ENCODE measurements at places on chromosomes 3 and 15.

GRCh38 chr3:72079369-72079872 lies 294.5 kb upstream of the PROK2 start:
- DNase-seq, result no peak

DNA sequence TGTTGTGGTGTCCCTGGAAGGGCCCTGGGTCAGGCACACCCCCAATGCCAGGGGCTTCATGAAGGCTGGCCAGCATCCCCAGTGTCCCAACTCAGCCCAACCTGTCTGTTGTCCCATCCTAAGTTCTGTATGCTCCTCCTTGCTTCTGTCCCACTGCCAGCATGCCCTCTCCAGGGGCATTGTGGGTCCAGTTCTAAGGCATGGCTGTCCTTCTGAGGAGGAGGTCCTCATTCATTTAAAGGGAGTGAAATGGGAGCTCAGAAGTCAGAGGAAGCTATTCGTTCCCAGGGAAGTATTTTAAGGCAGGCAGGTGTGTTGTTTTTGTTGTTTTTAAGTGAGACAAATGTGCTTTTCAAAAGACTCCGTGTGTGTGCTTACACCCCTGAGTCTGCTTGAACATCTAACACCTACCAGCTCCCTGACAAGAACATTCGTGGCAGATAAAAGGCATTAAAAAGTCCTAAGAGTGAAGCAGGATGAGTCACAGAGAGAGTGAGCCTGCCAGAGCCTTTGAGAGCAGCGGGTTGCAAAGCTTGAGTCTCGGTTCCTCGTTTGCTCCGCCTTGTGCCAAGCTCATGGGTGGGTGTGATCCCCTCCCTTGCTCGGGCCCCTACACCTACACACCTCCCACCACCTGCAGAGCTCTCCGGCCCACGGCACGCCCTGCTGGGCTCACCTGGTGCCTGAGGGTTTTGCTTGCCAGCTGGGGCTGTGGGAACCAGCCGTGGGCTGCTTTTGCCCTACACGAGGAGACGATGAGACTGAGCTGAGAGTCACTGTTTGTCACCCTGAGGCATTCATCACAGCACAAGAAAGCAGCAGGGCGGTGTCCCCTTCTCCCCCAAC lies 183.4 kb upstream of the TOPAZ1 start:
- no peak for DNase-seq

DNA sequence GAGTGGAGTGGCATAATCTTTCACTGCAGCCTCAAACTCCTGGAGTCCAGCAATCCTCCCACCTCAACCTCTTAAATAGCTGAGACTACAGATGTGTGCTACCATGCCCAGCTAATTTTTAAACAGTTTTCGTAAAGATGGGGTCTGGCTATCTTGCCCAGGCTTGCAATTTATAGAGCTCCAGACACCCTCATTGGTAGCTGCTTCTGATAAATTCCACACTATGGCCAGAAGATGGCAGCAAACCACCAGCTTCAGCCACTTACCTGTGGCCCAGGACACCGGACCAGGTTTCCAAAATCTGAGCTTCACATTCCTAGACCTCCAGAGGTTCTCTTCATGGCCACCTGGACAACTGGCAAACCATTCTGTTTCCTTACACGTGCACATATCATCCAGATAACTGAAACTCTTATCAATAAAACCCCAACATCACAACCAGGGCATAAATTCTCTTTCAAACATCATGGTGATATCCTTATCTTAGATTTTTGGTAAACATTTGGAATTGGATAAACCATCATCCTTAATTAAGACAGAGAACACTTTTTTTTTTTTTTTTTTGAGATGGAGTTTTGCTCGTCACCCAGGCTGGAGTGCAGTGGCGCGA lies 28.9 kb downstream of the FBXW12 start:
- peak; percentile 45 for DNase-seq

DNA sequence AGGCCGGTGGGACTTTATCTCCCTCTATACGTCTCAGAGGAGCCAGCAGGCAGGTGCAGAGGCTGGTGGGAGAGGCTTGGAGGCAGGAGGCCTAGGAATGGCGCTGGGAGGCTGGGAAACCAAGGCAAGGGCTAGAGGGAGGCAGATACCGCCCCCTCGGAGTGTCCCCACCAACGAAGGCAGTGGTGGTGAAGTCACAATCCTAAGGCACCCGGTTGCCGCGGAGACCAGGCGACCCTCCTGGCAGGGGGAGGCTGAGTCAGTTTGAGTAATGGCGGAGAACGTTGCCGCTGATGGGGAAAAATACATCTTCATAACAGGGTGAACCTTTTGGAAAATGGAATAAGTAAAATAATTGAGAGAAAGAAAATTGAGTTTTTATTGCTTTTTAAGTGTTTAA lies 29.9 kb upstream of the CACNA2D2 start:
- no peak for DNase-seq

DNA sequence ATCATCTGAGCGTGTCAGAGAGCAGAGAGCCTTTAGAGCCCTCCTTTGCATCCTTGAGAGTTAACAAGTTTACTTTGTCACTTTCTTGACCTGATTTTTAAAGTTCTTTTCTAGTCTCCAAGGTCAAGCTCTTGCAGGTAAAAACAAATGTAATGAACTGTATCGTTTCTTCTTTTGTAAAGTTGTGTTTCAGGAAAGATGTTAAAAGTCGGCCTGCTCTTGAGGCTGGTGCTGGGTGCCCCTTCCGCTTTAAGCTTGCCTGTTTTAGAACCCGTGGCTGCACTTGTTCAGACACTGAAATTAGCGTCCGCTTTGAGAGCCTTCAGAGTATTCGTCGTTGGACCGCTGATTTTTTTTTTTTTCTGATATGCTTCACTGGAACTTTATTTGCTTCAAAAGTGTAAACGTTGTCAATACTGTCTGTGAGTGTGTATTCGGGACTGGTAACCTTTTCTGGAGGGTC lies 52.6 kb upstream of the ULK4 start:
- DNase-seq, result no peak

DNA sequence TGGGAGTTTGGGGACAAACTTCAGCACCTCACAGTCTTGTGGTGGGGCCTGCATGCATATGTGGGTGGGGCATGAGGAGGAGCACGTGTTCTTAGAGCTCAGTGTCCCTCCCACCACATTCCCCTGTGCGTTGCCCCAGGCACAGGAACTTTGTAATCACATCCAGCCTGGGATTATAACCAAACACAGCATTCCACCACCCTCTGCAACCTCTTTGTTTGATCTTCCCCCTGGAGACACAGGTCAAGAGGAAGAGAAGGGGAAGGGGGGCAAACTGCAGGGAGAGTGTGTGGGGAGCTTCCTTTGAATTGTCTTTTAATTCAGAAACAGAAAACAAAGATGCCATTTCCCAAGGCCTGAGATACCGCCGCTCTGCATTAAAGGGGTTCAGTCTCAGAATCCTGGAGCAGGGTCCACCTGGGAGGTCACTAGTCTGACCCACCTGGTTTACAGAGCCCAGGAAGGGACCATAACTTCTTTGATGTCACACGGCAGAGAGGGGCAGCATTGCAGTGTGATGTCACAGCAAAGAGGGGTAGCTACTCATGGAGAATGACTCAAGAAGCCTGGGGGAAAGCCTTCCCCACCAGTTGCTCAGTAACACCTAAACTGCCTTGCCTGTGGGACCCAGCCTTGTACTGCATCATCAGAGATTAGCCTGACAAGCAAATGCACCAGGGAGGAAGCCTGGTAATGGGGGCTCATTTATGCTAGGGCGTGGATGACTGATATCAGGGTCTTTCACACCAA lies 106.3 kb upstream of the RNU6-1 start:
- no peak for DNase-seq

DNA sequence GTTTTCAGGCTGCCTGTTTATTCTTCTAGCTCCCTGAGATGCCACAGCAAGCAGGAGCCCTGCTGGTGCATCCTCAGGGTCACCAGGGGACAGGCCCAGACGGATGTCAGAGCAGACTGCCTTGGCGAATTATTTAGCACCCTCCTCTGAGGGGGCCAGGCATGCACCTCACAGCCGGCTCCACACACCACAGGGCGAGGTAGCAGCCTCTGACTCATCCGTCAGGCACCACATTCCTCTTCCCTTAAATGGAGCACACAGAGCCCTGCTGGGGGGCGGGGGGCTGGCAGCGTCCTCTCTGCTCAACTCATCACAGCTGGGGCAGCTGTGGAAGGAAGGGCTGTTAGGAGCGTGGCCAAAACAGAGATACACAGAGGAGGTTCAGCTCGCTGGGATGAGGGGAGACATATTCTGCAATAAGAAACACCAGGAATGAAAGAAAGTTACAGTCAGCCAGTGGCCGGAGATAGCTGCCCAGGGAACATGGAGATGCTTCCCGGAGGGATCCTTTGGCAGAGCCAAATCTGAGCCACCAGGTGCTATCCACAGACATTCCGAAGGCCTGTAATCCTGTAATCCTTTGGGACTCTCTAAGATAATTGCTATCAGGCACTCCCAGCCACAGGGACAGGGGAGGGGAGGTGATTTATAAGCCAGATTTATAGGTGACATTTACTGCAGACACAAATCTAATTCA lies 13.9 kb upstream of the PRICKLE2 start:
- no peak for DNase-seq

DNA sequence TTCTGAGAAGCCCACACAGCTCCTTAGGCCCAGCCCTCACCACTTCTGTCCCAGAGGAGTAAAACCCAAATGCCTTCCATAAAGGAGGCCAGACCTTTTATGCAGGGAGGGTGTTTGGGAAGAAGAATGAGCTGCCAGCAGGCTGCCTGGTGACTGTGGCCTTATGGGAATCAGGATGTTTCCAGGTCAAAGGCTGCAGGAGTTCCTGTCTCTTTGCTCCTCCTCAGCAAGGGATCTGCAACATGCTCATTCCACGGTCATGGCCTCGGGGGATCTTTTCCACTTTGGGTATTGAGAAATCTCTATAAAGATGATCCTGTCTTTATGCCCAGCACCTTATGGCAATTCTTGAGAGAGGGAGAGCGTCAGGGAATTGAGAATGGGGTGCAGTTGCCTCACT lies 25.2 kb upstream of the MAGEF1 start:
- DNase-seq, result no peak

DNA sequence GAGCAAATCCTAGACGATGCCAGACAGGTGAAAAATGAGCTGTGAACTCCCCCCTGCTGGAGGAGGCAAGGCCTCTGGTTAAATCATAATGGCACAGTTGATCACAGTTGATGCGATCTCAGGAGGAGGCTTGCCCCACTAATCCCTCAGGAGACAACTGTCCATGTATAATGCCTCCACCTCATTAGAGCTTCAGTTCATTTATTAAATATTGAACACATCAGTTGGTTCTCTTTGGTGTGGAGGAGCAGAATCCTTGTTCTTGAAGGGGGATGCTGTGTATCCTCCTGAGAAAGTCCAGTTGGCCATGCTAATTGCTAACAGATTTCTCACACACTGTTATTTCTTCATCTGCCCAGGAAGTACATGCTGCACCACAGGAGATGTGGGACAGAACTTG lies 290.5 kb downstream of the IGSF11 start:
- no peak for DNase-seq

- no peak for DNase-seq
Measured at GRCh38 chr3:87798567-87798947, 260.2 kb downstream of the CGGBP1 start.

- no peak for DNase-seq
Measured at GRCh38 chr3:192847941-192848340, 69.7 kb downstream of the MB21D2 start.

DNA sequence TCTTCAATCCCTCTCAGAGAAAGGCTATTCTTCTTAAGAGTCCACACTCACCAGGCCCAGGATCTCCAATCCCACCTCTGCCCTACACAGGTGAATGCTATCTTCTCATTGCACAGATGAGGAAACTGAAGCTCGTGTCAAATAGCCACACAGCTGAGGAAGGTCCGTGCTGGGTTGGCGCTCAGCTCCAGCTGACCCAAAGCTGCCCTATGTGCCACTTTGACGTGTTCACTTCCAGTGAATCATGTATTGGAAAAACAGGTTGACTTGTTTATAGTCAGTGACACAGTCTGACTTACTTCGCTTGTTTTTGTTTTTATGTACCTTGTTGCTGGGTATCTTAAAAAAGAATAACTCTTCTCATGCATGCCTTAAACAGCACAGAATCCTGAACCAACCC lies 32.4 kb upstream of the ALDH1A3 start:
- no peak for DNase-seq

GRCh38 chr3:134030379-134031347 lies 938 bp upstream of the SLCO2A1 start:
- no peak for DNase-seq

- DNase-seq, result no peak
Measured at GRCh38 chr3:171953301-171954022, 85.9 kb upstream of the FNDC3B start.

GRCh38 chr3:11389386-11390268 lies 117.4 kb downstream of the ATG7 start:
- DNase-seq, result no peak

GRCh38 chr15:58357529-58358476 lies 74.0 kb upstream of the LIPC start:
- DNase-seq, result no peak

DNA sequence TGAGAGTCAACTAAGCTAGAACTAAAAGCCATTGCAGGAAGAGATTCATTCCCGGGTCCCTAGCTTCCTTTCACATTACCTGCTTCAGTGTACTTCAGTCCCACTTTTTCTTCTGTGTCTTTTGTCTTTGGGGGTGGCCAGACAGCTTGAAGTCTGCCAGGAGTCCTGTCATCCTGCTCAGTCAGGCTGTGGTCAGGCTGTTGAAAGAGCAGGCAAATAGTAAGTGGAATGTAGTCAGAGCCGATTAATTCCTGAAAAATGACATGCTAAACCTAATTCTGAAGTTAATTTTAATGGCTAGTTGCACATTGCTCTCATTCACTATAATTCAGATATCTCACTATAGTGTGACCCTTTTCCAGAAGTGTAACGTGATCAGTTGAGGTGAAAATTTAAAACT lies 129.6 kb downstream of the FMN1 start:
- DNase-seq, result no peak

GRCh38 chr3:27392950-27393679 lies 23.9 kb upstream of the NEK10 start:
- DNase-seq, result no peak

GRCh38 chr3:197507081-197507480 lies 48.7 kb downstream of the BDH1 start:
- no peak for DNase-seq

DNA sequence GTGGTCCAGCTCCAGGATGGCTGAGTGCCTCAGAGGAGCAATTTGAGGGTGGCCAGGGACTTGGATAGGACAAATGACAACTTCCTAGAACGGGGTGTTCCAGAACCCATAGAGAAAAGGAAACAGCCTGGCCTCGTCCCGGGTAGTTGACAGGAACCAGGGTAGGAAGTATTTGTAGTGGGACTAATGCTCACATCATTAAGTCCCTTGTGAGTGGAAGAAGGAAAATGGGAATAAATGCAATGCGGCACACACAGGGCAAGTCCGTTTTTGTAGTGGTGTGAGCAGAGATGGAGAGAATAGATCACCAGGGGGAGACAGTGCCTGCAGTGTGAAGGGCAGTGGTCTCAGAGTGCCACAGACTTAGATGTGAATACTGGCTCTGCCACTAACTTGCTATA lies 19.6 kb downstream of the TIMP4 start:
- DNase-seq, result no peak

- DNase-seq, result no peak
Measured at GRCh38 chr3:111336511-111336910, 205.5 kb upstream of the CD96 start.

DNA sequence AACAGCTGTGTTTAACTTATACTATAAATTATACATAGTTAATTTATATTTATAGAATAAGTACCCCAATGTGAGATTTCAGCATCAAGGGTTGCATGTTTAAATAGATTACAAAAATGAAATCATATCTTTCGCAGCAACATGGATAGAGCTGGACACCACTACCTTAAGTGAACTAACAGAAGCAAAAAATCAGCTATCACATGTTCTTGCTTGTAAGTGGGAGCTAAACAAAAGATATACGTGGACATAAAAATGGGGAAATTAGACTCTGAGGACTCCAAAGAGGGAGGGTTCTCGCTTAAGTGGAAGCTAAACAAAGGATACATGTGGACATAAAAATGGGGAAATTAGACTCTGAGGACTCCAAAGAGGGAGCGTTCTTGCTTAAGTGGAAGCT lies 626.5 kb upstream of the DPPA4 start:
- DNase-seq, result no peak

Measured in activated T-helper 9 cell treated with anti-CD3 and anti-CD28 coated beads, Interleukin-2, amount 50 U/mL, for 16 hours (primary cell).